A172 (cell line): ENCODE measurements at places on chromosomes 5 and 9.

DNA sequence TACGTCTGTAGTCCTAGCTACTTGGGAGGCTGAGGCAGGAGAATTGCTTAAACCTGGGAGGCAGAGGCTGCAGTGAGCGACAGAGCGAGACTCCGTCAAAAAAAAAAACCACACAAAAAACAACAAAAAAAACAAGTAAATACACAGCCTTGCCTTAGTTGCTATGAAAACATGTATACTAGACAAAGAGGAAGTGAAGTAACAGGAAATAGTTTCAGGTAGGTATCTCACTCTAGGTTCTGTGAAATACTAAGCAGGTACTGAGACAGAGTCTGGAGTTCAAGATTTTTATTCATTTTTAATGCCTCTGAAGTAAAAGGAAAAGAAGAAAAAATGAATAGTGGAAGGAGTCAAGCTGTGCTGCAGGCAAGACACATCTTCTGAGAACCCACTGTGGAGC lies 687.9 kb upstream of the RGMB start:
- no peak for DNase-seq

GRCh38 chr5:86885489-86886230 lies 267.9 kb downstream of the COX7C start:
- DNase-seq: no peak

GRCh38 chr5:76765249-76765648 lies 49.3 kb downstream of the F2R start:
- DNase-seq: no peak

GRCh38 chr9:34413231-34413852 lies 36.6 kb upstream of the MYORG start:
- DNase-seq: peak; percentile 43
